ENCODE measurements at places on chromosomes 6 and 20.

GRCh38 chr6:46400898-46401297 lies 90.4 kb downstream of the RCAN2 start:
- no peak for DNase-seq

DNA sequence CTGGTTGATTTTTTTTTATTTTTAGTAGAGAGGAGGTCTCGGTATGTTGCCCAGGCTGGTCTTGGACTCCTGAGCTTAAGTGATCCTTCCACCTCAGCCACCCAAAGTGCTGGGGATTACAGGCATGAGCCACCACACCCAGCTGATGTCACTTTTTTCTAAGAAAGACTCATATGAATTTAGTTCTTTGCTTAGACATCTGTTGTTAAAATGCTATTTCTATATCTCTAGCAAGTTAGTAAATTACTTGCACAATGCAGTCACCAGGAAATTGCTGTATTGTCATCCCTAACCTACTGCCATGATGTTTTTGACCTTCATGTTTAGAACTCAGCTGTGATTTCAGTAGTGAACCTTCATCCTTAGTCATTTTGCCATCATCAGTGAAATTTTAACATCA lies 5.7 kb downstream of the KDM1B start:
- DNase-seq = no peak

- DNase-seq = no peak
These were observed 16.2 kb downstream of the GABRR2 start for GRCh38 chr6:89298680-89299465.

GRCh38 chr6:138596126-138596525 lies 96.8 kb upstream of the NHSL1 start:
- DNase-seq = no peak

DNA sequence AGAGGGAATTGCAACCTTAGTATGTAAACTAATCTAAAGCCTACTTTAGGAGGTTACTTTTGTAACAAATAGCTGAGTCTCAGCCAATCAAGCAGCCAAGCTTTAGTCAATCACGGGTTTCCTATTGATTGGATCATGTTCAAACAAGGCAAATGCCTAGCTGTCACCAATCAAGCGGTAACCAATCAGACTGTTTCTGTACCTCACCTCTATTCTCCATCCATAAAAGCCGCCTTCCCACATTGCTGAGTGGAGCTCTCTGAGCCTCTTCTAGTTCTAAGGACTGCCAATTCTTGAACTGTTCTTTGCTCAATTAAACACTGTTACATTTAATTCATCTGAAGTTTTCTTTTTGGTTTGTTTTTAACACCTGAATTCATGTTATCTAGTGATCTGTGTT lies 148.4 kb upstream of the BMP5 start:
- no peak for DNase-seq

GRCh38 chr20:58640446-58640845 lies 10.6 kb upstream of the STX16 start:
- DNase-seq = no peak

GRCh38 chr6:1589208-1589607 lies 20.5 kb upstream of the FOXC1 start:
- DNase-seq = no peak

DNA sequence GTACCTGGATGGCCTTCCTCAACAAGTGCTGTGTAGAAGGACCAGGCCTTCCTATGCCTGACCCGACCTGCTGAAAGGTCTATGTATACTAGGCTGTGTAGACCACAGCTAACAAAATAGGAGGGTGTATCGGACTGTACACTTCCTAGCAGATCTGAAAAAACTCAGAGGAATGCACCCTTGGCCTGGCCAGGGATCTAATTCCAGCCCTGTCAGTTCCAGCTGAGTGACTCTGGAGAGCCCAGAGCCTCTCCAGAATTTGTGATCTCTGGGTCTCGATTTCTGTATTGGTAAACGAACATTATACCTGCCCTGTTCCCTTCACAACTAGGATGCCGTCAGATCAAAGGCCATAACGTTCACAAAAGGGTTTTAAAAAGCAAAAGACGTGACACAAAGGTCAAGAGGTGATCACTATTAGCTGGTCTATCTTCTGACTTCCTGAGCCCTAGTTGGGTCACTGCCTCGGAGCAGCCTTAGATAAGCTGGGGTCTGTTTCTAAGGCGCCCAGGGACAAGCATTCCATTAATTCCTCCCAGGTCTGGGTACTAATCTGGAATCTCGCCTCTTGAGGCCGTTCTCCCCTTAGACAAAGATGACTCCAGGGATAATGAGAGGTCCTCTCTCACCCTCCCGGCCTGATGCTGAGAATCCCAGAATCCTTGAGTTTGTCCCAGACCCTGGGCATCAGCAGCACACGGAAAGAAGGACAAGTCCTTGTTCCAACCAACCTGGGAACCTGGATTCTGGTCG lies 13.9 kb downstream of the MTCH1 start:
- no peak for DNase-seq

GRCh38 chr6:20115246-20115980 lies 96.9 kb downstream of the MBOAT1 start:
- no peak for DNase-seq

- DNase-seq = no peak
These were observed 116.8 kb downstream of the ARHGAP18 start for GRCh38 chr6:129593233-129593564.

DNA sequence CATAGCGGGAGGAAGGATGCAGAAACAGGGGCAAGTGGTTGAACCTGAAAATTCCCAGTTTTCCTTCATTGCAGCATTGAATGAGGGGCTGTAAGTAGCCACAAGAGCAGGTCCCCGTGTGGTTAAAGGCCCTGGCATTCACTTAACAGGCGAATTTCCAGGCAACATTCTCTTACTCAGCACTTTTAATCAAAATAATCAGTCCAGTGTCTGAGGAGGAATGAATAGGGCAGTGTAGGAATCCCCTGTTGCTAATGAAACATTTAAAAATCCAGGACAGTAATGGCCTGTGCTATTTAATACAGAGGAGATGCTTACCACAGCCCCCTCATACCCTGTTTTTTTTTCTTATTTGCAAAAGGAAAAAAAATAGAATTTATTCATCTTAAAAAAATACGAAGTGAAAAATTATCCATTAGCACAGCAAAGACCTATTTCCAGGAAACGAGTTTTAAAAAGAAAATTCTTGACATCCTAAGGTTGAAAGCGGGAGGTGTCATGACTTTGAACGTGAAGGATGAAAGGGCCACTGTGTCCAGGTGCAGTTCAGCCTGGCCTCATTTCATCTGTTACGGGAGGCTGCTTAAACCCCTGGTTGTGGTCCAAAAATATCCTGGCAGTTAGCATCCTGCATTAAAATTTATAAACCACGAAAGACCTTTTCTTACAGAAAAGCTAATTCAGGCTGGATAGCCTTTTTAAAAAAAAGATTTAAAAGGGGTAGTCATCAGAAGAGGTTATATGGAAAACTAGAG lies 20.2 kb downstream of the MYLK4 start:
- no peak for DNase-seq

- DNase-seq = no peak
These were observed 22.0 kb upstream of the QKI start for GRCh38 chr6:163392533-163392932.

GRCh38 chr6:157982102-157982562 lies 469 bp downstream of the SYNJ2 start:
- DNase-seq = no peak

DNA sequence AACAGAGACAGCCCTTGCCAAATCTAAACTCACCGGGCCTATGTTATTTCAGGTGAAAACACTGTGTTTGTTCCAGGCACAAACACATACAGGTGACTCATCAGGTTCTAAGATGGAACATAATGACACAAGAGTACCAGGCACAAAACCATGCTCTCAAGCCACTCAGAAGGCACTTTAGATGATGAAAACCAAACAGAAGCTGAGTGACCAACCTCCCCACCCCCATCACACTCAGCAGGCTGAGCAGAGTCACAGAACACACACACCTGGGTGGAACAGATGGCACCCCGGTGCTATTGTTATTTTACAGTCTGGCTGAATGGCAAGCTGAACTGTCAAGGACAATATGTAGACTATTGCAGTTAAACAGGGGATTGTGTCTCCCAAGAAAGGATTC lies 20.6 kb upstream of the NKX2-2 start:
- no peak for DNase-seq

DNA sequence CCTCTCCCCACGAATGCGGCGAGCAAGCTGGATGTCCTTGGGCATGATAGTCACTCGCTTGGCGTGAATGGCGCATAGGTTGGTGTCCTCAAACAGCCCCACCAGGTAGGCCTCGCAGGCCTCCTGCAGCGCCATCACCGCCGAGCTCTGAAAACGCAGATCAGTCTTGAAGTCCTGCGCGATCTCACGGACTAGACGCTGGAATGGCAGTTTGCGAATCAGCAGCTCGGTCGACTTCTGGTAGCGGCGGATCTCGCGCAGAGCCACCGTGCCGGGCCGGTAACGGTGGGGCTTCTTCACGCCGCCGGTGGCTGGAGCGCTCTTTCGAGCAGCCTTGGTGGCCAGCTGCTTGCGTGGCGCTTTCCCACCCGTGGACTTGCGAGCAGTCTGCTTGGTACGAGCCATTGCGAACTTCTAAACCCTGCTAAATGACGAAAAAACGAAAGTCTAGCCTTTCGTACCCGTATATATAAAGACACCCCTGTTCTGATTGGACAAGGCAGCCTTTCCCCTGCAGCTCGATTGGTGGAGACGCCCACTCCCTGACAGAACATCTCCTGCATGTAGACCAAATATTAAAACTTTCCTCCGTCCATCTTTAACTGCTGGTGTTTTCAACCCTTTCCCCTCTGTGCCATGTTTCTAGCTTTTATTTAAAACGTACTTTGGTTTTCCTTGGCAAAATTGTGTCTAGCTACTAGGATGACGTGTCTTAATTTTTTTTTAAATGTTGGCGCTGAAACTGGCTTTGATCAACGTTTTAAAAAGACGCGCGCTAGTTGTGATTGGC lies 109.8 kb downstream of the HFE start:
- no peak for DNase-seq

- DNase-seq = no peak
These were observed 151.8 kb downstream of the ARID1B start for GRCh38 chr6:156928972-156929371.

GRCh38 chr20:22582386-22582963 lies 1.9 kb downstream of the FOXA2 start:
- DNase-seq = no peak

DNA sequence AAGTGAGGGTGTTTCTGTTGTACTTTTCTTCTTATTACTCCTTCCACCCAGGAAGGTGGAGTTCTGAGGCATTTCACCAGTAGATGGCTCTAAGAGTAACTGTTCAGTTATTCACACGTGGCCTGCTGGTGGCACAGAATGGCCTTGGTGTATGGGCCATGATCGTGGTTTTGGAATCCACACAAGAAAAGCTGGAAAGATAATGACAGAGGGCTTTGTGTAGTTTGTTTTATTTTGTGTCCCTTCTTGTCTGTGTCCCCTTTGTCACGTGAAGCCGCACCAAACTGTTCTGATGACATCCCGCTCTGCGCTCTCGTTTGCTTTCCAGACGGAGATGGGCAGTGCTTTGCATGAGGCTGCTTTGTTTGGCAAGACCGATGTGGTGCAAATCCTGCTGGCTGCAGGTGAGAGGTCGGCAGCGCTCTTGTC lies 93.4 kb downstream of the ANKS1A start:
- DNase-seq = no peak

- DNase-seq = no peak
These were observed 41.8 kb upstream of the LAMA4 start for GRCh38 chr6:112296122-112296521.
